ENCODE measurements at places on chromosomes 2 and 18.

GRCh38 chr2:200403814-200404213 is 97.3 kb downstream of the SPATS2L start:
- H3K4me1 ChIP-seq: no peaks in the 10 kb centered on the region
- DNase-seq: no peak
- no peak overlapping the region for H3K27ac ChIP-seq
- H3K27me3 ChIP-seq: no peaks in the 10 kb centered on the region

DNA sequence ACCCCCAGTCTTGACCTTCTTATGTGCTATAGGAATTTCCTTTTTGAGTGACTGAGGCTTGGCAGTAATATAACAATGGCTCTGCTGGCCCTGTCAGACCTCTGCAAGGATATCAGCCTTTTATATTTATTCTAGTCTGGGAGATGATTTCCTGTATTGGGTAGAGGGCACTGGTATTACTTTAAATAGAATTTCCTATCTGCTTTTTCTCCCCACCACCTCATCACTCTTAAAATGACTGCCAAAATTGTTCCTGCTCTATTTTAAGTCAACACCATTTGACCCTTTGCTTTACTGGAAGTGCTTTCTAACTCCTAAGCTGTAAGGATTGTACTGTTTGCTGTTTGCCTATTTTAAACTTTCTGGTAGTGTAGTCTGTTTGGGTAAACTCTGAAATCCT is 658.4 kb upstream of the FSHR start:
- no peak for DNase-seq
- H3K27ac ChIP-seq: no peak overlapping the region
- no peaks in the 10 kb centered on the region for H3K27me3 ChIP-seq

DNA sequence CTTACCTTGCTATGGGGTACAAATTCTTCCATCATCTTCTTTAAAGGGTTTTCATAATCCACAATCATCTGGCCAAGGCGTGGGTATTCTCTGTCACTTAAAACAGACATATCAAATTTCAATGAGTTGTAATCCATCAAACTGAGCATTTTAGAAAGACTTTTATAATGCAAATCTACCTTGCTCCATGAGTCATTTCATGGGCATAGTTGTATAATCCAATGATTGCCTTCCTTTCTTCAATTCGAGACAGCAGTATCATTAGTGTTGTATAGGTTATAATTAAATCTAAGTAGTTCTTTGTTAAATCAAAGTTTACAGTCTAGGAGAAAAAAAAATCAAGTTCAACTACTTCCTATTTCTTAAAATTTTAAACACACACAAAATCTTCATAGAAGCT is 36.3 kb downstream of the NCKAP1 start:
- H3K4me3 ChIP-seq: no peak overlapping the region
- H3K27ac ChIP-seq: no peak overlapping the region
- DNase-seq: no peak
- H3K27me3 ChIP-seq: no peaks in the 10 kb centered on the region
- no peaks in the 10 kb centered on the region for H3K4me1 ChIP-seq
- H3K36me3 ChIP-seq: no peaks in the 10 kb centered on the region

- no peak for DNase-seq
- H3K27ac ChIP-seq: no peak overlapping the region
- no peak overlapping the region for H3K4me3 ChIP-seq
- no peaks in the 10 kb centered on the region for H3K27me3 ChIP-seq
- peaks cover 18% of the 10 kb centered on the region for H3K4me1 ChIP-seq
- H3K36me3 ChIP-seq: no peaks in the 10 kb centered on the region
Measured at GRCh38 chr18:48917579-48918517, 32.9 kb downstream of the SMAD7 start.

GRCh38 chr2:208256192-208256782 is 1.4 kb upstream of the IDH1 start:
- H3K27me3 ChIP-seq: no peaks in the 10 kb centered on the region
- DNase-seq: no peak
- no peak overlapping the region for H3K27ac ChIP-seq
- H3K36me3 ChIP-seq: no peaks in the 10 kb centered on the region
- no peak overlapping the region for H3K4me3 ChIP-seq
- no peaks in the 10 kb centered on the region for H3K4me1 ChIP-seq

Data from naive thymus-derived CD4-positive, alpha-beta T cell (primary cell).